ENCODE measurements at places on chromosomes 1 and 21.

- no peak for DNase-seq
These were observed 60.2 kb upstream of the MPC2 start for GRCh38 chr1:167997037-167997575.

DNA sequence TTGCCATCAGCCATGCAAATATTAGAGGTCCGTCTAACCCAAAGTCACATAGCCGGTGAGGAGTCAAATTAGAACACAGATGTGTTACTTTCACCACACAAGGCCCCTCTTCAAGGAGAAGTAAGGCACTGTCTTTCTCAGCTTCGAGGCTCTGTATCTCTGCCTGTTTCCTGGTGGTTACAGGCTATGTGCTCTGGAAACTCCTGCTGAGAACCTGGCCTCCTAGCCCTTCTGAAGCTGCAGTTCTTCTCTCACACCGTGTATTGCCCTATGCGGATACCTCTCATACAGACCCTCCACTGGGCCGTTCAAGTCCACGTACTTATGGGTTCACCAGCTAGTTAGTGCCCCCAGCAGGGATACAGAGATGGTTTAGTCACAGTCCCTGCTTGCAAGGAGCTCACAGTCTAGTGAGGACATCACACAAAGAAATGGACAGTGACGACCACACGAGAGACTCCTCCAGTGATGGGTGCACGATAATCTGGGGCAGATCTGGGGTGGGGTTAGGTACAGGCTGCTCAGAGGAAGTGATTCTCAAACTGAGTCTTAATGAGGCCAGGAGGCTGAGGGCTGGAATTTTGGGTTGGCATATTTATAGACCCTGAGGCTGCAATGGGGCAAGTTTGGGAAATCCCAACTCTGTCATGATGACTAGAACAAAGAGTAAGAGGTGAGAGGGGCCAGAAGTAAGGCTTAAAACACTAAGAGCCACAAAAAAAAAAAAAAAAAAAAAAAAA lies 22.8 kb upstream of the ELOA start:
- no peak for DNase-seq

GRCh38 chr1:186183970-186184628 lies 191.0 kb downstream of the TPR start:
- no peak for DNase-seq

- DNase-seq, result no peak
These were observed 75.1 kb downstream of the SIM2 start for GRCh38 chr21:36773995-36774394.

GRCh38 chr1:184489908-184490307 lies 103.1 kb downstream of the C1orf21 start:
- no peak for DNase-seq

GRCh38 chr1:31198150-31198549 lies 41.5 kb downstream of the NKAIN1 start:
- no peak for DNase-seq

DNA sequence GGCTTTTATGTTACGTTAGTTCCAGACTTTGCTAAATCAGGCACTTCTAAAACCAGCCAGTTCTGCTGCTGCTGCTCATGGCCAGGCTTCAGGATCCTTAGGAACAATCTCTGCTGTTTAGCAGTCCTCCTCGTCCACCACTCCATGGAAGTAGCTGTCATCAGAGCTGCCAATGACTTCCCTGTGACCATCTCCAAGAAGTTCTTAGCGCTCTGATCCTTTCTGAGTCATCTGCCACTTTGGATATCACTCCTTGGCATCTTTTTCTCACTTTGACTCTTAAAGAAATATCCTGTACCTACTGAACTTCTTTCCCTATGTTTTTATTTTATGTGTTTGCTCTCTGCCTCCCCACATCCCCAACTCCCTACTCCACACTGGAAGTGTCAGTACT lies 14.7 kb upstream of the IRF2BP2 start:
- DNase-seq, result no peak

Data from stimulated activated CD4-positive, alpha-beta T cell treated with anti-CD3 and anti-CD28 coated beads, Interleukin-1b, Interleukin-23, amount 100 ng/mL, for 1 hour (primary cell).